Stimulated activated naive CD8-positive, alpha-beta T cell treated with anti-CD3 and anti-CD28 coated beads, Interleukin-15, Interleukin-2, amounts not matched to agents 100 U/mL and 50 U/mL, for 24 hours (primary cell): ENCODE measurements at places on chromosomes 6 and 20.
A peak's percentile ranks its signal among the peaks of the same experiment; 100 is the strongest.

DNA sequence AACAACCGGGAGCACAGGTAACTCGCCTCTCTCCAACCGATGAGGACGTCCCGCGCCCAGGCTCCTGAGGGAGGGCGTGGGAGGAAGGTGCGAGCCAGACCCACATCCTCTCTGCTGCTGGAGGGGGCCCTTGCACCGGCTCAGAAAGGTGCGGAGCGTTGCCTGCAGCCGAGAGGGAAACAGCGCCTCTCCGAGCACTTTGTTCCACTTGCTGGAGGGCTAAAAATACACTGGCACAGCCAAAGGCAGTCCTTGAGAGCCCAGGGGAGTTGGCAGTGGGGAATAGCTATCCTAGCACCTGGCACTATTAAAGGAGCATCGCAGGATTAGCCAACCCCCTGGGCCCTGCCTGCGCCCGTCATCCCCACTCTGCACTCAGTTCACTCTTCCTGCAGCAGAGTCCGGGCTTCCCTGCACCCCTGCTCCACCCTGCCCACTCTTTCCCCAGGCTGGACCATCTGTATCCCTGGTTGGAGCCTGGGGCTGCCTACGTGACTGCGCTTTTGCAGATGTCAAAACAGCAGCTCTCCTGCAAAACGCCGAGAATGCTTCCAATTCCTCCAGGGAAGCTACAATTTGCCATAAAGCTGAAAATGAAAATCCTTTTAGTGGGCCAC lies 108.9 kb downstream of the SNX5 start:
- peak; percentile 51 for DNase-seq

DNA sequence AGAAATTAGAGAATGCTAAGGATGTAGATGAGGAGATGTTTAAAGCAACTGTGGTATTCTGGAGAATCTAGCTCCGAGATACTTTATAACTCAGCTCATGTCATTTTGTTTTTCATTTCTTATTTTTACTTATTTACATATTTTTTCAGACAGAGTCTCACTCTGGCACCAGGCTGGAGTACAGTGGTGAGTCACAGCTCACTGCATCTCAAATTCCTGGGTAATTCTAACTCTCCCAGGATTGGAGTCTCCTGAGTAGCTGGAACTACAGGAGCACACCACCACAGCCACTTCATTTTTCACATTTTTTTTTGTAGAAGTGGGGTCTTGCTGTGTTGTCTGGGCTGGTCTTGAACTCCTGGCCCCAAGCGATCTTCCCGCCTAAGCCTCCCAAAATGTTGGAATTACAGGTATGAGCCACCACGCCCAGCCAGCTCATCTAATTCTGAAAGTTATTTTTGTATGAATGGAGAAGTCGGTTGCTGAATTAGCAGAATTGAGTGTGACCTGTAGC lies 94.3 kb upstream of the FAM8A1 start:
- no peak for DNase-seq

DNA sequence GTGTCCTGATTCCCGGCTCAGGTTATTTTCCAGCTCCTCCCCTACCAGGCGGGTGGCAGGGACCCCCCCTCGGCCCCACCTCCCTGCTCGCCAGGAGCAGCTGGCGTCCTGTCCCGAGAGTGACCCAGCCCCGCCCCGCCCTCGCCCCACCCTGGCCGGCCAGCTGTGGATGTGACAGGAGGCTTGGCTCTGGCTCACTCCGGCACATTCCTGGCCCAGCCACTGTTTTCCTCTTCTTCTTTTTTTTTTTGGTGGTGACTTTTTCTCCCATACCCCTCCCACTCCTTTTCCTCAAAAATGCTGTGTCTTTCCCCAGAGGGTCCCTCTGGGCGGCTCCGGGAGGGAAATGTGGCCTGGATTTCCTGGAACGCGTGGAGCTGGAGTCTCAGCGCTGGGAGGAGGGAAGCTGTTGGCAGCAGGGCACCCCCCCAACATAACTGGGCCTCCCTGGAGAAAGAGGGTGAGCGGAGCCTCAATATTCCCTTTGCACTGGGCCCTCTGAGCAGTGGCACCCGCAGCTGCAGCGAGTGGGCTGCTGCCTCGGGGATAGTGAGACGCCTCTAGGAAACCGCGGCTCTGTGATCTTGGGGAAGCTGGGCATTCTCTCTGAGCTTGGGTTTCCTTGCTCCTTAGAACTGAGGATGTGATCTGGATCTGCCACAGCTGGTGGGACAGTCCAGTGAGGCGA lies 28.3 kb upstream of the CSNK2A1 start:
- DNase-seq, result no peak

DNA sequence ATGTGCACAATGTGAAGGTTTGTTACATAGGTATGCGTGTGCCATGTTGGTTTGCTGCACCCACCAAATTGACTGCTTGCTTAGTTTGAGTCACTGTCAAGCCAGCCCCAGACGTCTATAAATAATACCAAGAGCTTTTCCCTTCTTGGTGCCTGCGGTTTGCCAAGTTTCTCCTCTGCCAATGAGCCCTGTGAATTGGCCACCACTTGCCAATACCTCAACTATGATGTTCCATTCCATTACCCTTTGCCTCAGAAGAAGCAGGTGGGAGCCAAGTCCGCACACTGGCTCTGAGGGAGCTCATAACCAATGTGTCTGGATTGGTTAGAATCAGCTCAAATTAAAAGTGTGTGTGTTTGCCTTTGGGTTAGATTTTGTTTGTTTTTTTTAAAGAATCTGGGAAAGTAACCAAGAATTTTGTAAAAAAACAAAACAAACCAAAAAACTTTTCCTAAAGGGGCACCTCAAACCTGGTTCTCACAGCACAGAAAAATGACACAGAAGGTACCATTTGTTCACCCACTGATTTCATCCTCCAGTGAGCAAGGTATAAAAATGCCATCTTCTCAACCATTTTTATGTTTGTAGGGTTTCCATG lies 244.7 kb upstream of the PRND start:
- DNase-seq, result no peak

GRCh38 chr6:113982055-113982550 lies 11.2 kb upstream of the HDAC2 start:
- no peak for DNase-seq

GRCh38 chr6:21478411-21478810 lies 115.1 kb upstream of the SOX4 start:
- DNase-seq, result no peak

DNA sequence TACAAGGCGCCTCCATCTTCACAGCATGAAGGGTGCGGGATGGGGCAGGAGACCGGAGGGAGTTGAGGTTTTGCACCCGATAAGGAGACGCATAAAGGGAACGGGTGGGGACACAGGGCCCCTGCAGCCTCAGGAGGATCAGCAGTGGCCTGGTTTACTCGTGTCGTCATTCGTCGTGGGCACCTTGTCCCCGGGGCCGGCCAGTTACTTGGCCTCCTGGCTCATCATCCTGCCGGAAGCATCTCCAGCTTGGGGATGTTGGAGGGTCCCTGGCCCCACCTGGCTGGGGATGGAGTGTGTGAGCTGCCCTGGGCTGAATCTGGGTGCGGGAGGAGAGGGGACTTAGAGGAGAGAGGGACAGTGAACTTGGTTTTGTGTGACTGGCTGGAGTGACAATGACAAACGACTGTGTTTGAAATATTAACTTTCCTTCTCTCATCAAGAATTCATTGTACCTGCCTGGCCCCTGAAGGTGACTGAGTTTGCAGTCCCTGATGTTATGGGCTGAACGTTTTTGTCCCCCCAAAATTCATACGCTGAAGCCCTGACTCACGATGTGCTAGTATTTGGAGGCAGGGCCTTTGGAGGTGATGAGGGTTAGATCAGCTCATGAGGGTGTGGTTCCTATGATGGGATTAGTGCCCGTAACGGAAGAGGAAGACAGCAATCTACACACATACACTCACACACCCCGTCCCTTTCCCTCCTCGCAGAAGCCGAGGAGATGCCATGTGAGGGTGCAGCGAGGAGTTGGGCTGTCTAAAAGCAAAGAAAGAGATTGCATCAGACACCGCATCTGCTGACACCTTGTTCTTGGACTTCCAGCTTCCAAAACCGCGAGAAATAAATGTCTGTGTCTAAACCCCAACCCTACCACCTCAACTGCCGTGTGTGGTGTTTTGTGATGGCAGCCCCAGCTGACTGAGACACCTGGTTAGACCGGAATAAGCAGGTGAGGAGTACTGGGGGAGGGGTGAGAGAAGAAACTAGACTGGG lies 65.0 kb upstream of the MAP3K4 start:
- DNase-seq, result no peak

DNA sequence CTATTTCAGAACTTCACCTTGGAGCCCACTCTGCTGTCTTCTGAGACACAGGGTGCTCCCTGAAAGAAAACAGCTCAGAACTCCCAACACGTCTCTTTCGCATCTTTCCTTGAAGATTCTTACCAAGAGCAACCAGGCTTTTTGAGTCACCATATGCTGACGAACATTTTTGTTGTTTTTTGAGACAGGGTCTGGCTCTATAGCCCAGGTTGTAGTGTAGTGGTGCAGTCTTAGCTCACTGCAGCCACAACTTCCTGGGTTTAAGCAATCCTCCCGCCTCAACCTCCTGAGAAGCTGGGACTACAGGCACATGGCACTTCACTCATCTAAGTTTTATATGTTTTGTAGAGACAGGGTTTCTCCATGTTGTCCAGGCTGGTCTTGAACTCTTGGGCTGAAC lies 68.5 kb downstream of the TRMT11 start:
- DNase-seq, result no peak

DNA sequence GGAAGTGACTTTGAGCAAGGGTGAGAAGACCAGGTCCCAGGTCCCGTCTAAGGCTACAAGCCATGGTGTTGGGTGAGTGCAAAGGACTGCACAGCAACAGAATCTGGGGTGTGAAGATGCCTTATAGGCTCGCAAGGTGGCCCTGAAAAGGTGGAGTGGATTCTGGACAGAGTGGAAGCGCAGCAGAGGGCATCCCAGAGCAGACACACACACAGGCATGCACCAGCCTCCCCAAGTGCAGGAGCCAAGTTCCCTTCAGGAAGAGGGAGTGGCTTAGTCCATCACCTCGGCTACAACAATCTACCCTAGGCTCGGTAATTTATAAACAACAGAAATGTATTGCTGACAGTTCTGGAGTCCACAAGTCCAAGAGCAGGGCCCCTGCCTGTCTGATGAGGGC lies 180.1 kb upstream of the PDE10A start:
- DNase-seq, result no peak

DNA sequence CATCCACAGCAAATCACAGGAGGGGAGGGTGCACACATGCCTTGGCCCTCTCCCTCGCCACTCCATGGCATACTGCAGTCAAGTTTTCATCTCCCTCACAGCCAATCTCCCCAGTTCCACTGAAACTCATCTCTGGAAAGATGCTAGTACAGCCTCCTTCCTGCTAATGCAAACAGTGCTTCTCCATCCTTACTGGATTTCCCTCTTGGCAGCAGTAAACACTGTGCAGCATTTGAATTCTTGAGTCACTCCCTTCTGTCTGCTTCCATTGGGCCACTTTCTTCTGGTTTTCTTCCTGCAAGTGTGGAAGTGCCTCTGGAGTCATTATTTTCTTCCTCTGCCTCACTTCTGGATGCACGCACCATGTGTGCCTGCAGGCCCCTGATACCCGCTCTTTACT lies 460.3 kb downstream of the QKI start:
- DNase-seq, result no peak

DNA sequence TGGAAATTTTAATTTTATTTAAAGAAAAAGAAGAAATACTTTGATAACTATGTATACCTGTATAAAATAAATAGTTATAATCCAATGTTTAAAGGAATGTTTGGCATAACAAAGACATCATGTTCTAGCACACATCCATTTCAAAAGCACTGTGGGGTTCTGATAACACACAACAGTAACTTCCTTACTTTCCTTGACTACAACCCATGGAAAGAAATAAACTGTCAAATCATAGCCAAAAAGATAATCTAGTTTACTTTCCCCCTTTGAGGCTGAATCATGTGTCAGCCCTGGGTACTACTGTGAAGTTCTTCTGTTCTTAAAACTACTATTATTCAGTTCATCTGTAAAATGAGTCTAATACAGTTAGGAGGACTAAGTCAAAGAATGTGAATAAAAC lies 61.4 kb upstream of the PKIB start:
- DNase-seq, result no peak

GRCh38 chr6:137698636-137699030 lies 168.4 kb upstream of the TNFAIP3 start:
- no peak for DNase-seq

GRCh38 chr6:113540466-113540865 lies 316.7 kb upstream of the MARCKS start:
- DNase-seq, result no peak

DNA sequence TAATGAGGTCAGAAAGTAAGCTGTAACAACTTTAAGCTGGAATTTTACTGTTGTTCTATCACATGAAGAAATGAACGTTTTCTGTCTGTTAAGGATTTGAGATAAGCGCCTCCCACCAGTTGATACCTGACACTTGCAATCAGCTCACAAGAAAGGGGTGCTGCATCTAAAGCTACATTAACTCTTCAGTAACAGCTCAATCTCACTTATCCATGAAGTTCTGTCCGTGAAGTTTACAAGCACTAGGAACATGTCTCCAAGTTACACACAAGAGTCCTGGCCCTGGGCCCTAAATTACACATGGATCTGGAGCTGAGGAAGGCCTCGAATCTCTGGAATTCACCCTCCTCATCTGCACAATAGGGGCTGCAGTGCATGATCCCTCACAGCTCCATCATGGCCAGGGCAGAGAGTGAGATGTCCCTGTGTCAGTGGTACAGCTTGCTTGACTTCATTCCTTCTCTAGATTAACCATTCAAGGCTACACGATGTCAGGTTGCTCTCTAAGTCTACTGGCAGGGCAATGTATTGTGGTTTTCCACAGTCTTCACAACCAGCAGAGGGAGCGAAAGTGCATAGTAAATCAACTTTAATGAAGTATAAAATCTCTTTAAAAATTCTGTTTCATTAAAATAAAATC lies 182.4 kb upstream of the MCHR2 start:
- DNase-seq, result no peak

DNA sequence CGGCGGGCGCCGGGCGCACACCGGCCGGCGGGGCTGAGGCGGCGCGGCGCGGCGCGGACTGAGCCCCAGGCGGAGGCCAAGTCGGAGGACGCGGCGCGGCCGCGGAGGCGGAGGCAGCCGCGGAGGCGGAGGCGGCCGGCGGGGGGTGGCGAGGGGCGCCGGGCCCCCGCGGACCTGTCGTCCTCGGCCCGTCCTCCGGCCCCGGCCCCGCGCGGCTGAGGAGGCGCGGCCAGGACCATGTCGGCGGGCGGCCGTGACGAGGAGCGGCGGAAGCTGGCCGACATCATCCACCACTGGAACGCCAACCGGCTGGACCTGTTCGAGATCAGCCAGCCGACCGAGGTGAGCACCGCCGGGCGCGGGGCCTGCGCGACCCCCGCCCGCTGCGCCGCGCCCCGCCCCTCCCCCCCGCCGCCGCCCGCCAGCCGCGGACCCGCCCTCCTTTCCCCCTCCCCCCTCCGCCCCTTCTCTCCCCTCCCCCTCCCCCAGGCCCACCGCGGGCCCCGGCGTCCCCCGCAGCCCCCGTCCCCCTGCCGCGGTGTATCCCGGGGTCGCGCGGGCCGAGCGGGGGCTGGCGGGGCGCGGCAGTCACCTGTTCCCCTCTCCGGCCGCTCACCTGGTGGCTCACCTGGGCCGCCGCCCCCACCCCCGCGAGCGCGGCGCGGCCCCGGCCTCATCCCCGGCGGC lies at the start of gene AFDN:
Gene AFDN (plus strand): TSS at position 16 of the 687 bp plus-strand sequence. CDS start 222 bp downstream, at position 238.
- DNase-seq, result peak; percentile 28

DNA sequence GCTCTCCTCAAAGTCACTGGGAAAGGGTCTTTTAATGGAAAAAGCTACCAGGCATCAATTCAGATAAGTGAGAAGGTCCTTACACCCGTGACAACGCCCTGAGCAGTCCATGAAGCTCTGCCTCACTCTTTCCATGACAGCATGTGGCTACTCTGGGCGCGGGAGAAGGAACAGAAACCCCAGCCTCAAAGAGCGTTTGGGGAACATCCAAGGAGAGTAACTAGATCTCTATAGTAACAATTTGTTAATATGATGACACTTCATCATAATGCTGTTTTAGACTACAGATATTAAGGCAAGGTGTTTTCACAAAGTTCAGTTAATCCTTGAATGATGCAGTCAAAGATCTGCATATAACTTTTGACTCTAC lies 55.2 kb downstream of the KIF6 start:
- DNase-seq, result peak; percentile 4
